ENCODE measurements at places on chromosomes 1 and 21. TPM values are rescaled to one million over a fixed set of nuclear protein-coding genes. Genes with fewer than 3 reads are reported as not detected.

RSPO1 gene
- total RNA-seq, result 0.53 TPM

EFNA4 gene
- total RNA-seq, result 27.2 TPM

MX2 gene
- total RNA-seq, result 6.3 TPM

IL20 gene
- not detected for total RNA-seq

SIKE1 gene
- total RNA-seq, result 34.5 TPM

PHACTR4 gene
- 62.3 TPM for total RNA-seq

SLAMF7 gene
- 12.7 TPM for total RNA-seq

S100A7 gene
- total RNA-seq, result not detected

ATP6V1G3 gene
- total RNA-seq, result not detected

RNU1-4 gene
- total RNA-seq, result 2,195 TPM

FMOD gene
- total RNA-seq, result 45.7 TPM

TLR5 gene
- total RNA-seq, result 6.9 TPM

CELA2B gene
- not detected for total RNA-seq

LDLRAD1 gene
- total RNA-seq, result not detected

RGS18 gene
- 1.7 TPM for total RNA-seq

CELA3A gene
- total RNA-seq, result 0.65 TPM

DMRTA2 gene
- total RNA-seq, result not detected

LEMD1 gene
- total RNA-seq, result not detected

SIK1 gene
- total RNA-seq, result 7.9 TPM

CHD1L gene
- 34.5 TPM for total RNA-seq

KIAA0040 gene
- 13.3 TPM for total RNA-seq

DNA sequence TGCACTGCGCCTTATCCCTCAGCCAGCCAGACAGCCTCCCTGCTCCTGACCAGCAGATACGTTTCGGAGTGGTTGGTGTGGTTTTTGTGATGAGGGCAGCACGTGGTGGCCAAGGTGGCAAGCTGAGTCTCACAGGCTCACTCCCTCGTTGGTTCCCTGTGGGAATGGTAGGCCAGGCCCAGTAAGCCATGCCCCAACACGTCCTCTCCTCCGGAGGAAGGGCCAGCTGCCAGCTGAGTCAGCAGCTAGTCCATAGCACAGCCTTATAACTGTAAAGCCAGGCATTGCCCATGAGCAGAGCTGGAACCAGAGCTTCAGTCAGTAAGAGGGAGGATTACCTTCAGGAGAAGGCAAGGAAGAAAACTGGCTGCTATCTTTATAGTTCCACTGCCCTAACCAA lies 29.5 kb downstream of the SZRD1 start:
- no peak for DNase-seq

DNA sequence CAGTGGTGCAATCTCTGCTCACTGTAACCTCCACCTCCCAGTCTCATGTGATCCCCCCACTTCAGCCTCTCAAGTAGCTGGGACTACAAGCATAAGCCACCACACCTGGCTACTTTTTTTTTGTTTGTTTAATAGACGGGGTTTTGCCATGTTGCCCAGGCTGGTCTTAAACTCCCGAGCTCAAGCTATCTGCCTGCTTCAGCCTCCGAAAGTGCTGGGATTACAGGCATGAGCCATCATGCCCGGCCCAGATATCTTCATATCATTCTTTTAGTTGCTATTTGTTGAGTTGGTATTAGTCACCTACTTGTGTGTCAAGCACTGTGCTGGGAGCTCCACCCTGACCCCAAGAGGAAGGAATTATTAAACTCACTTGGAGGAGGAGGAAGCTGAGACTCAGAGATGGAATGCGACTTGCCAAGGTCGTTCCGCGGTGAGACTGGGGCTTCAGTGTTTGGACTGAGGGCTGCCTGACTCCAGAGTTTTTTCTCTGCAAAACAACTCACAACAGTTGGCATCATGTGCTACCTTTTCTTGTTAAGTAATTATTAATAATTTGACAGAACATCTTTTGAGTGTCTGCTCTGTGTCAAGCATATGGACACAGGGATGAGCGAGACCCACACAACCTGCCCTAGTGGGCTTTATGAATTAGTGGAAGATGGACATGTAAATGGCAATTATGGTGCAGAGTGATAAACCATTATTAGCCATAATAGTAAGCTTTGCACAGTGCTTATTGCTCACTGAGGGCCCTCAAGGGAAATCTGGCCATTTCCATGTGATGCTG lies 132.0 kb downstream of the FOXD2 start:
- no peak for DNase-seq

DNA sequence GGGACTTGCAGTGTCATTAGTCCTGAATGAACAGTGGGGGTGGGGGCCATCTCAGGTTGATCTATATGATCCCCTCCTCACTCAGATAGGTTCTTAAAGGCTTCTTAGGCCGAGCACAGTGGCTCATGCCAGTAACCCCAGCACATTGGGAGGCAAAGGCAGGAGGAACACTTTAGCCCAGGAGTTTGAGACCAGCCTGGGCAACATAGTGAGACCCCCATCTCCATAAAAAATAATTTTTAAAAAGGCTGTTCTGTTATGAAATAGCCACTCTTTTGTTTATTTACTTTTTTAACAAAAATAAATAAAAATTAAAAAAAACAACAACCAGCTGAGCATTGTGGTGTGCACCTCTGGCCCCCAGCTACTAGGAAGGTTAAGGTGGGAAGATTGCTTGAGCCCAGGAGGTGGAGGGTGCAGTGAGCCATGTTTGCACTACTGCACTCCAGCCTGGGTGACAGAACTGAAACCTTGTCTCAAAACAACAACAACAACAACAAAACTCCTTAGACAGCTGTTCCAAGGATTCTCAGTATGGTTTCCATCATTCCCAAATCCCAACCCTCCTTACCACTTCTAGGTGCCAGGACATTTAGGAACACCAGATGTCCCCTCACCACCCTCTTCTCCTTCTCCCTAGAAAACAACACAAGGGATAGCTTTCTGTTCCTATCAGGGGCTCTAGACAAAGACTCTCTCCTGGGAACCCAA lies 2.0 kb upstream of the TRAPPC3 start:
- DNase-seq, result no peak

GRCh38 chr1:245378311-245378722 lies 223.5 kb downstream of the KIF26B start:
- no peak for DNase-seq

- no peak for DNase-seq
Observed at GRCh38 chr21:34570313-34570712, 44.6 kb downstream of the RCAN1 start.

GRCh38 chr1:154454386-154455120 lies 47.5 kb upstream of the TDRD10 start:
- DNase-seq, result no peak

GRCh38 chr1:21911205-21912001 lies 25.7 kb downstream of the HSPG2 start:
- no peak for DNase-seq

GRCh38 chr1:242008826-242009495 lies 10.1 kb upstream of the MAP1LC3C start:
- no peak for DNase-seq

GRCh38 chr1:89620664-89621063 lies 12.3 kb upstream of the LRRC8C start:
- DNase-seq, result no peak

DNA sequence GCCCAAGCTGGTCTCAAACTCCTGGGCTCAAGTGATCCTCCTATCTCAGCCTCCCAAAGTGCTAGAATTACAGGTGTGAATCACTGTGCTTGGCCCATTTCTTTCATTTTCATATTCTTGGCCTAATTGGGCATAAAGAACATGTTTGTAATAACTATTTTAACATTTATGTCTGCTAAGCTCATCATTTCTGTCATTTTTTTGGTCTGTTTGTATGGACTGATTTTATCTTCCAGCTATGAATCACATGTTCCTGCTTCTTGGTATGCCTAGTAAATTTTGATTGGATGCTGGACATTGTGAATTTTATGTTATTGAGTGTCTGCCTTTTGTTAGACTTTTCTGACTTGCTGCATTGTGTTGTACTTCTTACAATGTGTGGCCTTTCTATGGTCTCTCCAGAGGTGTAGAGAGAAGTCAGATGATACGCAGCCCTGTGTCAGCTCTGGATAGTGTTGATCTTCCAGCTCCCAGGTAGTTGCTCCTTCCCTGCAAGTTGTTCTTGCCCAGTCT lies 39.0 kb upstream of the PPM1J start:
- no peak for DNase-seq

GRCh38 chr1:203052601-203053000 lies 26.3 kb downstream of the PPFIA4 start:
- DNase-seq, result no peak

- no peak for DNase-seq
Observed at GRCh38 chr1:87305151-87305550, 23.5 kb upstream of the LMO4 start.

DNA sequence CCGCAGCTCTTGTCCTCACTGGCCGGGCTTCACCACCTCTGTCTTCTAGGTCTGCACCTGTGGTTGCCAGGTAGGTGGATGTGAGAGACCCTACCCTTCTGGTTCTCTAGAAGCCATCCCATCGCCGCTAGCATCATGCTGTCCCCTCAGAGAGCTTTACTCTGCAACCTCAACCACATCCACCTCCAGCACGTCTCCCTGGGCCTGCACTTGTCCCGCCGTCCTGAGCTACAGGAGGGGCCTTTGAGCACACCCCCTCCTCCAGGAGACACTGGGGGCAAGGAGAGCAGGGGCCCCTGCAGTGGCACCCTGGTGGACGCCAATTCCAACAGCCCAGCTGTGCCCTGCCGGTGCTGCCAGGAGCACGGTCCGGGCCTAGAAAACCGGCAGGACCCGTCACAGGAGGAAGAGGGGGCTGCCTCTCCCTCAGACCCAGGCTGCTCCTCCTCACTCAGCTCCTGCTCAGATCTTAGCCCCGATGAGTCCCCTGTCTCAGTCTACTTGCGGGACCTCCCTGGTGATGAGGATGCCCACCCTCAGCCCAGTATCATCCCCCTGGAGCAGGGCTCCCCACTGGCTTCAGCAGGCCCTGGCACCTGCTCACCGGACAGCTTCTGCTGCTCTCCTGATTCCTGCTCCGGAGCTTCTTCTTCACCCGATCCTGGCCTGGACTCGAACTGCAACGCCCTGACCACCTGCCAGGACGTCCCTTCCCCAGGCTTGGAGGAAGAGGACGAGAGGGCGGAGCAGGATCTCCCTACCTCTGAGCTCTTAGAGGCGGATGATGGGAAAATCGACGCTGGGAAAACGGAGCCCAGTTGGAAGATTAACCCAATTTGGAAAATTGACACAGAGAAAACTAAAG lies 1.2 kb downstream of the RUSC1 start:
- DNase-seq, result no peak

- DNase-seq, result no peak
Observed at GRCh38 chr1:42979036-42979430, 20.4 kb upstream of the SLC2A1 start.

- DNase-seq, result no peak
Observed at GRCh38 chr1:54849219-54850068, 37.6 kb downstream of the DHCR24 start.

DNA sequence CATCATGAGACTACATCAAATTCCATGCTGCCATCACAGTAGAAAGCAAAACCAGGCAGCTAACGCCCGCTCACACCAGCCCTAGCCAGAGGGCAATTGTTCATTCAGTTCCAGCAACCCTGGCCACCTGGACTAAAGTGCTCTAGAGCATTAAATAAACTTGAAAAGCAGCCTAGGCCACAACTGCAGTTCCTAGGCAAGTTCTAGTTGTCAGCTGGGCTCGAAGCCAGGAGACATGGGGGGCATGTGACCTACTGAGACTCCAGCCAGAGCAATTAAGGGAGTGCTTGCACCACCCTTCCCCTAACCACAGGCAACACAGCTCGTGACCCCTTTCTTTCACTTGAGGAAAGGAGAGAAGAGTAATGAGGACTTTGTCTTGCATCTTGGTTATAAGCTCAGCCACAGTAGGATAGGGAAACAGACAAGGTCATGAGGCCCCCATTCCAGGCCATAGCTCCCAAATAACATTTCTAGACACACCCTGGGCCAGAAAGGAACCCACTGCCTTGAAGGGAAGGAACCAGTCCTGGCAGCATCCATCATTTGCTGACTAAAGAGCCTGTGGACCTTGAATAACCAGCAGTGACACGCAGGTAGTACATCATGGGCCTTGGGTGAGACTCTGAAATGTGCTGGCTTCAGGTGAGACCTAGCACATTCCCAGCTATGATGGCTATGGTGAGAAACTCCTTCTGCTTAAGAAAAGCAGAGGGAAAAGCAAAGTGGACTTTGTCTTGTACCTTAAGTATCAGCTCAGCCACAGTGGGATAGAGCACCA lies 77.0 kb downstream of the ZZZ3 start:
- DNase-seq, result peak; percentile 46

DNA sequence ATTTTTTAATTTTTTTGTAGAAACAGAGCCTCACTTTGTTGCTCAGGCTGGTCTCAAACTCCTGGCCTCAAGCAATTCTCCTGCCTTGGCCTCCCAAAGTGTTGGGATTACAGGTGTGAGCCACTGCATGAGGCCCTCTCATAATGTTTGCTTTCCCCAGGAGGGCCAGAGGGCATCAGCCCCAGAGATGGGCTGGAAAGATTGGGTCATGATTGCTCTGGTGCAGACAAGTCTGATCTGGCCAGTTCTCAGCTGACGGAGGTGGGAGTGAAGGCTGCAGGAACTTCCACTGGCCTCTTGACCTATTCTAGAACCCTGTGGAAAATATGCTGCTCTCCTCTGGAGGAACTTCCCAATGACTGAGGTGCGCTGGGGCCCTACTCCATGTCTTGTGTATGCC lies 43.4 kb upstream of the RD3 start:
- no peak for DNase-seq

DNA sequence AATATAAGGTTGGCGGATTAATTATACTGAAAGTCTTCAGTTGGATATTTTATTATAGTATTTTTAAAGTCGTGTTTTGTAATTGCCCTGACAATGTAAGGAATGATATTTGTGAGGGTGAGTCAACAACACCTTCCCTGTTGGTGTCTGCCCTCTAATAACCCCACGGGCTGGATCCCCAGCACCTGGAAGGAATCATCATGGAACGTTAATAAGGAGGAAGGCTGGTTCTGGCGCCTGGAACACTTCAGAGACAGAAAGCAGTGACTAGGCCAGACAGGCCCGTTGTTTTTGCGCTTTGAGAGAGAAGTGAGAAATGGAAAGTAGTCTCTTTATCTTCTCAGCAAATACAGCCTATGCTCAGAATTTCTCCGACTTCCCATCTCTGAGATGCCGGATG lies 31.6 kb downstream of the TEX35 start:
- no peak for DNase-seq

GRCh38 chr1:55244476-55245099 lies 29.4 kb upstream of the USP24 start:
- no peak for DNase-seq

GRCh38 chr1:52216907-52217458 lies 75.1 kb downstream of the ZFYVE9 start:
- DNase-seq, result no peak

GRCh38 chr1:8018492-8019228 lies 7.4 kb downstream of the ERRFI1 start:
- DNase-seq, result no peak

All from mucosa of descending colon (tissue), 3 donors.